Uterus (tissue), 4 donors: ENCODE measurements at places on chromosomes 11 and 22.

GRCh38 chr11:746289-747157 is 741 bp upstream of the TALDO1 start:
- H3K27ac ChIP-seq, result peak overlapping the region; percentile 74
- peak overlapping the region; percentile 62 for H3K4me3 ChIP-seq
- no peak for DNase-seq
- no peaks in the 10 kb centered on the region for H3K4me1 ChIP-seq

DNA sequence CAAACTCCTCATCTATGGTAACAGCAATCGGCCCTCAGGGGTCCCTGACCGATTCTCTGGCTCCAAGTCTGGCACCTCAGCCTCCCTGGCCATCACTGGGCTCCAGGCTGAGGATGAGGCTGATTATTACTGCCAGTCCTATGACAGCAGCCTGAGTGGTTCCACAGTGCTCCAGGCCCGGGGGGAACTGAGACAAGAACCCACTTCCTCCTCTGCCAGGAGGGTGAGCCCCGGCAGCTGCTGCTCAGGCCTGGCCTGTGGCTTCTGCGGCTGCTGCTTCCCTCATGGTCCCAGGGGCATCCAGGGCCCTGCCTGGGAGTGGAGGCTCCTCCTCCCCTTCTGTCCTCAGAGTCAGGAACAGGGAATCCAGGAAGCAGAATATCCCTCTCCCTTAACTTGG is 98.4 kb downstream of the ZNF280B start:
- H3K27me3 ChIP-seq, result no peaks in the 10 kb centered on the region
- H3K36me3 ChIP-seq, result no peaks in the 10 kb centered on the region
- DNase-seq, result no peak
- no peak overlapping the region for H3K4me3 ChIP-seq
- H3K4me1 ChIP-seq, result no peaks in the 10 kb centered on the region

DNA sequence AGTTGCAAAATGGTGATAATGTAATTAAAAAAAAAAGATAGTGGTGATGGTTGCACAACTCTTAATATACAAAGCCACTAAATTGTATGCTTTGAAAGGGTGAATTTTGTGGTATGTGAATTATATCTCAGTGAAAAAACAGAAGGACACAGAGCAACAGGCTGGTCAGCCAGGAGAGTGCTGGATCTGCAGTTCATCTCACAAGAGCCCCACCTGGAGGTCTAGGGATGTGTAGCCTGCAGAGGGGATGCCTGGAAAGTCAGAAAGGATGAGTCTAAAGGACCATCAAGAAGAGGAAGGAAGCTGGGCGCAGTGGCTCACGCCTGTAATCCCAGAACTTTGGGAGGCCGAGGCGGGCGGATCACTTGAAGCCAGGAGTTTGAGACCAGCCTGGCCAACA is 9.0 kb downstream of the POLR3H start:
- H3K27ac ChIP-seq, result no peak overlapping the region
- no peak overlapping the region for H3K4me3 ChIP-seq
- no peaks in the 10 kb centered on the region for H3K36me3 ChIP-seq
- no peak for DNase-seq
- no peaks in the 10 kb centered on the region for H3K4me1 ChIP-seq

- DNase-seq, result no peak
- H3K4me3 ChIP-seq, result no peak overlapping the region
- no peaks in the 10 kb centered on the region for H3K36me3 ChIP-seq
- H3K27me3 ChIP-seq, result no peaks in the 10 kb centered on the region
- no peak overlapping the region for H3K27ac ChIP-seq
Measured at GRCh38 chr11:128848815-128849455, 18.2 kb downstream of the KCNJ1 start.

- DNase-seq, result no peak
- no peaks in the 10 kb centered on the region for H3K27me3 ChIP-seq
- no peak overlapping the region for H3K4me3 ChIP-seq
- H3K27ac ChIP-seq, result no peak overlapping the region
Measured at GRCh38 chr22:35409783-35410662, 10.1 kb downstream of the MCM5 start.

DNA sequence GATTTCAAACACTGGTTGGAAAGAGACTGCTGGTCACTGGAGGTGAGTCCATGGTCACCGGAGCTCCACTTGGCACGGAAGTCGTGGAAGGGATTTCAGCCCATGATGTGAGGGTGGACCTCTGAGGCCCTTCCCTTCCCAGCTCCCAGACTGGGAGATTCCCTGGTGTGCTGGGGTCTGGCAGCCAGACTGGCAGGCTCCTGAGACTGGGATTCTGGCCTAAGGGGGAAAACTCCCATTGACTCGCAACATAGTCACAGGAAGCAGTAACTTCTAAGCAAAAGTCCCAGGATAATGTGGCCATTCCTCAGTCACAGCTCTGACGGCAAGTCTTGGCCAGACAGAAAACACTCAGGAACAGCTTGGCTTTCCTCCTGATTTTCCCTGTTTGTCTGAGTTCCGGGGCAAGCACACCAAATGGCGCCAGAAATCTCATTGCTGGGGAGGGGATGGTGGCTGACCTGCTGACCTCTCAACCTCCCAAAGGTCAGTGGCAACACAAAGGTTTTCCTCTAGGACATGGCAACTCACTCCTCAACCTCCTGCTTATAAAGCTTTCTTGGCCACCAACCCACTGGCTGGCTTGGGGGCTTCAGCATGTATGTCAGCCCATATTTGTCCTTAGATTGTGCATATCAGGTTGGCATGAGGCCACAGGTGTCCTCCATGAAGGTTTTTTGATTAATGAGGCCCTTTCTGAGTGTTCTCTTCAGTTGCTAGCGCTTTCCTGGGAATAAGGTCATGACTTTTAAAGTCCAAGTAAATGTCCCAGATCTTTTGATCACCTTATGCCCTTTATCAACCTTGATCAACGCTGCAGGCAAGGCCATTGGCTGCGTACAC is 99.5 kb downstream of the CCDC81 start:
- DNase-seq, result peak; percentile 56
- H3K36me3 ChIP-seq, result no peaks in the 10 kb centered on the region
- no peak overlapping the region for H3K4me3 ChIP-seq
- H3K4me1 ChIP-seq, result peaks cover 8% of the 10 kb centered on the region

DNA sequence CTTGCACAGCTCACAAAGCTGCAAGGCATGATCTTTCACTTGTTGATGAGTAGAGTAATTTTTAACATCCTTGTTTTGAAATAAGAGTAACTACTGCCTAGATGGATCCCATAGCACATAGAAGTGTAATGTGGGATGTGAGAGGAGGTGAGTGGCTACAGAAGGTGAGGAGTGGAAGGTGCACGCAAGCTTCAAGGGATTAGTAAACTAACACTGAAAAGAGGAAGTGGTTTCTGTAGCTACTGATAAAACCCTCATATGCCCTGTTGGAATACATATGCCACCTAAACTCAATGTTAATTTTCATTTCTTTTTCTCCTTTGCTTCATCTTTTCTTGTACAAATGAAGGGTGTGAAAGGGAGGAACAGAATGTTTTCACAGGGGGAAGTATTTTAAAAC is 22.0 kb upstream of the CTSC start:
- no peak overlapping the region for H3K27ac ChIP-seq
- no peak for DNase-seq
- no peak overlapping the region for H3K4me3 ChIP-seq

- H3K4me3 ChIP-seq, result no peak overlapping the region
- H3K27me3 ChIP-seq, result no peaks in the 10 kb centered on the region
- no peak for DNase-seq
- H3K27ac ChIP-seq, result no peak overlapping the region
- H3K4me1 ChIP-seq, result no peaks in the 10 kb centered on the region
- H3K36me3 ChIP-seq, result no peaks in the 10 kb centered on the region
Measured at GRCh38 chr11:127862406-127862805, 725.0 kb downstream of the ETS1 start.

DNA sequence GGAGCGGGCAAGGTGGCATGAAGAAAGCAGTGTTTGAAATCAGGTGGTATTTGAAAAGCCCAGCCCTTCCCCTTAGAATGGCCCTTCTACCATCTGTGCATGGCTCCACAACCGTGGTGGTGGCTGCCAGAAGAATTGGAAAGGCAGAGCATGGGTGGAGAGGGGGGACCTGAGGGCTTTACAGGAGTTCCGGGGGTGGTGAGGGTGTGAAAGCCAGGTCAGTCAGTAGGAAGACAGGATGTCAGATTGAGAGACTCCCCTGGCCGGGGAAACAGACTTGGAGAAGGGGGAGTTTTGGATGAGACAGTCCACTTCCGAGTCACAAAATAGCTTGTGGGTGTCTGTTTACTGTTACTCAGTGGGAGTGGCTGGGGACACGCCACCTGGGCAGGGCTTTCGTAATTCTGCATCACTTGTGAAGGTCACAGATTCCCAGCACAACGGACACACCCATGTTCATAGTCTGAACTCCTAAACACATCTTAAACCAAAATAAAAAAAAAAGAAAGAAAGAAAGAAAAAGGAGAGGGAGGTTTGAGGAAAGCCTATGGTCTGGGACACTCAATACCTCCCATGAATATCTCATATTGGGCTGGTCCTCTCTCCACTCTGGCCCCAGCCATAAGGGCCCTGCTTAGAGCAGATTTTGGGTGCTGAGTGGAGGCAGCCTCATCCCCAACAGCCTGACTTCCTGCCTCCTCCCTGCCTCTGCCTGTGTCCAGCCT is 24.4 kb upstream of the SMIM35 start:
- DNase-seq, result no peak
- no peaks in the 10 kb centered on the region for H3K36me3 ChIP-seq
- no peak overlapping the region for H3K27ac ChIP-seq
- no peaks in the 10 kb centered on the region for H3K27me3 ChIP-seq
- no peak overlapping the region for H3K4me3 ChIP-seq

- no peaks in the 10 kb centered on the region for H3K27me3 ChIP-seq
- no peaks in the 10 kb centered on the region for H3K36me3 ChIP-seq
- H3K4me1 ChIP-seq, result no peaks in the 10 kb centered on the region
- H3K4me3 ChIP-seq, result no peak overlapping the region
- no peak overlapping the region for H3K27ac ChIP-seq
- DNase-seq, result no peak
Measured at GRCh38 chr22:26316732-26317285, 112.3 kb upstream of the ASPHD2 start.

DNA sequence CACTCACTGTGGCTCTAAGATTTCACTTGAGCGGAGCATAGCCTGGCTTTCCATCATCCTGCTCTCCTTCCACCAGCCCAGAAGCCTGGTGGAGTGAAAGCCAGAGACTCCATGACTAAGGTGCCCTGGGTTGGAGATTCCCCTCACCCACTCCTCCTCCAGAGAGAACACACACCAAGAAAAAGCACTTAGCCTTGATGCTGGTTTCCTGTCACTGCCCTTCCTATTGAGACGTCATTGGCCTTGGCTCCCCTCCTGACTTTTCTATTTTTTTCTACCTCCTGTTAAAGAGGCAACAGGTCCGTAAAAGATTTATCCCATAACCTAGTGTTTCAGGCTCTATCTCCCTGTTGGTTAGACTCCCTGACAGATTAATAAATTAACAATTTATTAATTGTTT is 38.5 kb upstream of the APLNR start:
- H3K36me3 ChIP-seq, result no peaks in the 10 kb centered on the region
- no peak for DNase-seq
- no peak overlapping the region for H3K4me3 ChIP-seq
- no peaks in the 10 kb centered on the region for H3K4me1 ChIP-seq
- peak overlapping the region; percentile 15 for H3K27ac ChIP-seq
- H3K27me3 ChIP-seq, result no peaks in the 10 kb centered on the region

DNA sequence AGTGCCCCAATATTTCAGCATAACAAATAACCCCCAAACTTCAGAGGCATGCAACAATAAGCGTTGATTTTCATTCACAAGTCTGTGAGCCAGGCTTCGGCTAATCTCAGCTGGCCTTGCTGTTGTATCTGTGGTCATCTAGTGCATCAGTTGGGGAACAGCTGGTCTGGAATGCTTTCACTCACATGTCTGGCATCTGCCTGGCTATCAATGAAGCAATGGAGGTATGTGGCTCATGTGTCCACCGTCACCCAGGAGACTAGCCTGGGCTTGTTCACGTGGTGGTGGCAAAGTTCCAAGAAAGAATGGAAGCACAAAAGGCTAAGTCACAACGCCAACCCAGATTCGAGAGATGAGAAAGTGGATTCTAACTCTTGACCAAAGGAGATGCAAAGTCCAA is 304.8 kb upstream of the ISX start:
- DNase-seq, result no peak
- H3K36me3 ChIP-seq, result no peaks in the 10 kb centered on the region

- H3K4me1 ChIP-seq, result no peaks in the 10 kb centered on the region
- DNase-seq, result no peak
- no peaks in the 10 kb centered on the region for H3K27me3 ChIP-seq
- H3K27ac ChIP-seq, result no peak overlapping the region
- H3K4me3 ChIP-seq, result no peak overlapping the region
Measured at GRCh38 chr11:28400331-28401100, 292.3 kb downstream of the METTL15 start.

GRCh38 chr11:64743591-64744543 is at the start of gene RASGRP2:
Gene RASGRP2 (minus strand): TSS chr11:64744142. CDS start chr11:64742866, 1,276 bp downstream.
- DNase-seq, result peak; percentile 77
- H3K36me3 ChIP-seq, result no peaks in the 10 kb centered on the region
- no peaks in the 10 kb centered on the region for H3K4me1 ChIP-seq
- H3K27me3 ChIP-seq, result no peaks in the 10 kb centered on the region

- no peaks in the 10 kb centered on the region for H3K4me1 ChIP-seq
- DNase-seq, result no peak
- H3K4me3 ChIP-seq, result no peak overlapping the region
- H3K27ac ChIP-seq, result no peak overlapping the region
- H3K27me3 ChIP-seq, result no peaks in the 10 kb centered on the region
Measured at GRCh38 chr22:28647216-28647615, 32.4 kb downstream of the TTC28 start.

GRCh38 chr22:47307822-47308221 is 545.4 kb downstream of the TBC1D22A start:
- DNase-seq, result no peak
- no peak overlapping the region for H3K27ac ChIP-seq
- H3K36me3 ChIP-seq, result no peaks in the 10 kb centered on the region
- H3K4me1 ChIP-seq, result no peaks in the 10 kb centered on the region
- H3K27me3 ChIP-seq, result no peaks in the 10 kb centered on the region
